AG04449 (cell line): ENCODE measurements at places on chromosomes 7 and 10.
A peak's percentile ranks its signal among the peaks of the same experiment; 100 is the strongest.

DNA sequence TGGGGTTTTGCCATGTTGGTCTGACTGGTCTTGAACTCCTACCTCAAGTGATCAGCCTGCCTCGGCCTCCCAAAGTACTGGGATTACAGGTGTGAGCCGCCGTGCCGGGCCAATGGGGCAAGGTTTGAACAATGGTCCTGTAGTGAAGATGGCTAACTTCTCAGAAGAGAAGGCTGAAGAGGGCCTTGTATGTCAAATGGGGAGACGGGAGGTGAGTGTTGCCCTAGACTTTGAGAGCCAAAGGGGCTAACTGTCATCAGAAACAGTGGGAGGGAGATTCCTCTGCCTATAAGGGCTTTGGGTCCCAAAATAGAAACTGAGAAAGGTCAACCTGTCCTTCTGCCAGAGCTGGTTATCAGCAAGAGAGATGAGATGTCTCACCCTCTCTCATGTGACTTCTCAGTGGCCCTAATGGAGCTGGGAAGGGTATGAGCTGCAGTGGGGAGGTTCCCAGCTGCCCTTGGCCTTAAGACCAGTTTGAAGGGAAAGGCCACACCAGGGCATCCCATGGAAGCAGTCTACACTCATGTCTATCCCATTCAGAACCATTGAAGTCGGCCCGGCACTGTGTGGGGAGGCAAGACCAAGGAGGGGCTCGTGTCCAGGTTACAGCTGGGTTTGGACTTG is 1.3 kb upstream of the SAMD8 start:
- DNase-seq: no peak

DNA sequence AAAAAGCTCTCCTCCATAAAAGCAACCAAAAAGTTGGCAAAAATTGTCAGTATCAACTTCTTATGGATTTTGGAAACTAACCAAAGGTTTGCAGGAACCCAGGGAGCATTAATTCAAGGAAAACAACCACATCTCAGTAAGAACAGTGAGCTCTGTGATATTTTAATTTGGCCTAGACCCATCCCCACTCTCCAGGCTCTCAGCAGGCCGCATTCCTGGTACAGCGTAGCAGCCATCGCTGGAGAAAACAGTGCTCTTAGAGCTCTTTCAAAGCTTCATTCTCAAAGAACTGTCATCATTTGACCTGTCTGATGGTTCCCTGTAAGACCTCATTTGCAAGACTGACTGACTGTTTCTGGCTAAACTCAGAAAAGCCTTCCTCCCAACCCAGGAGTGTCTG is 81.9 kb downstream of the NUDCD3 start:
- DNase-seq: no peak

GRCh38 chr7:3091631-3092030 is 48.0 kb upstream of the CARD11 start:
- no peak for DNase-seq

DNA sequence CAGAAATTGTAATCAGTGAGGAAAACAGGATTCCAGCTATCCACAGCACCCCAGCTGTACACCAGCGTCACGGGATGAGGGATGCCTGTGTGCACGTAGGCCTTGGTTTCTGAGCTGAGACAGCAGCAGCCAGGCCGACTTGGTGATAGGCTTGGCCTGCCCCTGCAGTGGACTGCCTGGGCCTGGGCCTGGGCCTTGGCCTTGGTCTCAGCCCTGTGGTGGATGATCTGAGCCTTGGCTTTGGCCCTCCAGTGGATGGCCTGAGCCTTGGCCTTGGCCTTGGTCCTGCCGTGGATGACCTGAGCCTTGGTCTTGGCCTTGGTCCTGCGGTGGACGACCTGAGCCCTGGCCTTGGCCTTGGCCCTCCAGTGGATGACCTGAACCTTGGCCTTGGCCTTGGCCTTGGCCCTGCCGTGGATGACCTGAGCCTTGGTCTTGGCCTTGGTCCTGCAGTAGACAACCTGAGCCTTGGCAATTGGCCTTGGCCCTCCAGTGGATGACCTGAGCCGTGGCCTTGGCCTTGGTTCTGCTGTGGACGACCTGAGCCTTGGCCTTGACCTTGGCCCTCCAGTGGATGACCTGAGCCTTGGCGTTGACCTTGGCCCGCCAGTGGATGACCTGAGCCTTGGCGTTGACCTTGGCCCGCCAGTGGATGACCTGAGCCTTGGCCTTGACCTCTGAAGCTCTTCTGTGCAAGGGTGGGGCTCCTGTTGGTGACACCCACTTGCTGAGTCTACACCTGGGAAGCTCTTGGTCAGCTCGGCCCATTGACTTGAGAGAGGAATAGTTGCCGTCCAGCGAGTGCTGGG is 93.8 kb downstream of the CUX1 start:
- no peak for DNase-seq

- no peak for DNase-seq
Measured at GRCh38 chr7:91313113-91313512, 48.9 kb downstream of the FZD1 start.

- no peak for DNase-seq
Measured at GRCh38 chr7:41731493-41732435, 28.9 kb upstream of the INHBA start.

GRCh38 chr7:39574673-39575349 is 8.6 kb downstream of the YAE1 start:
- DNase-seq: no peak

- peak; percentile 23 for DNase-seq
Measured at GRCh38 chr7:33459340-33459751, 330.0 kb downstream of the BBS9 start.

DNA sequence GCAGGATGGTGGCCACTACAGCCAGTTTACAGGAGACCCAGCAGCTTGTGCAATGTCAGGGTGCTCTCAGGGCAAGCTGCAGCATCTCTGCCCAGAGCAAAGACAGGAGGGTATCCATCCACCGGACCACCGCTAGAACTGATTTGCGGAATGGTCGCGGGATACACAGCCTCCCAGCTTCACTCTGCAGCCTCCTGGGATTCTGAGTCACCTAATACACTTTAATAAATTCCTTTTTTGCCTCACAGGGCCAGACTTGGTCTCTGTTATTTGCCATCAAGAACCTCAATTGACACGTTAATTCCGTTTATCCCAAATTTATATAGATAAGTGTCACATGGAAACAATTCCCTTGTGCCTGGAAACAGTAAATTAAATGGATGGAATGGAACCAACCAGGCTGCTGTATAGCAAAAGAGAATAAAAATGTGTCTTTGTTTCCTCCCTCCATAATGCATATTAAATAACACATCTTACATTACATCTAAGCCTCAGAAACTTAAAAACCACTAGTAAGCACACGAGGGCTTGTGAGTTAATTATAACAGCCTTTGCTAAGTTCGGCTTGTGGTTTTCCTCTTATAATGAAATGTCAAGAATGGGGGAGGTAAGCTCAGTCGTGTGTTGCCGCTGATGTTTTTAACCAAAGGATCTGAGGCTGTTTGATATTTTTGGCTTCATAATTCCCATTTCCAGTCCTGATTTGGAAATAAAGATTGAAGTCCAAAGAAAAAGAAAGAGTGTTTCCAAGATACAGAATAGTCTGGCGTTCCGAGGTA is 52.1 kb downstream of the ADRB1 start:
- DNase-seq: no peak

GRCh38 chr10:109451879-109452278 is 471.4 kb downstream of the XPNPEP1 start:
- DNase-seq: no peak

DNA sequence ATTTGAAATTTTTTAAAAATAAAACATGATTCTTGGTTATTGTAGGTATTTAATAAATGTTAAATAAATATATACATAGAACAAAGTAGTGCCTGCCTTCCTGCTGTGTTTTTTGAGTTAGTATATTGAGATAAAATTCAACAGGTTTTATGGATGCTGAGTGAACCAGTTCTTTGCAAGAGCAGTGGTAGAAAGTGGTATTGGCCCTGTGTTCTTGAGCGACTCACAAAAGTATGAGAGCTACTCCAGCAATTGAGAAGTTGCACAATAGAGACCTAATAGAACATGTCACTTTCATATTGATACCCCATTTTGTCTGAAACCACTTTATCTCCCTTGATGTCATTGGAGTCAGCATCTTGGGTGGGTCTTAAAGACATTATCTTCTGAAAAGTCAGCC is 32.6 kb upstream of the GJD4 start:
- DNase-seq: no peak

DNA sequence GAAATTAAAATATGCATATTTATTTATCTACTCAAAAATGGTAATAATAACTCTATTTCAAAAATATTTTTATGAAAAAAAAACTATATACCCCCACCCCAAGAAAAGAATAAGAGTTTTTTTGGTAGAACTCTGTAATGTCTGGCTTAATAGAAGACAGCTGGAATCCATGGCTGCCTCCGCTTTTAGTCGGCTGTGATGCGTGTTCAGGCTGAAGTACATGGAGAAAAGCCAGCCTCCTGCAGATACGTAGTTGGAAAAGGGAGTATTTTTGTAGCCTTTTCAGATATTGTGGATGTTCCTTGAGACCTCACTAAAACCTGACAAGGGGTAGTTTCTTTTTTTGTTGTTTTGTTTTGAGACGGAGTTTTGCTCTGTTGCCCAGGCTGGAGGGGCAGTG is 10.0 kb downstream of the FOXK1 start:
- DNase-seq: no peak

- DNase-seq: no peak
Measured at GRCh38 chr7:156988343-156989185, 21.9 kb downstream of the MNX1 start.

- no peak for DNase-seq
Measured at GRCh38 chr10:14727465-14727864, 47.2 kb downstream of the FAM107B start.
